NCI-H446 (cell line): ENCODE measurements at places on chromosomes 2 and 18.

- no peak for DNase-seq
These were observed 180.2 kb downstream of the TNS1 start for GRCh38 chr2:217822296-217823252.

GRCh38 chr2:210162466-210163124, 8.6 kb downstream of the KANSL1L start:
- DNase-seq, result no peak

GRCh38 chr2:216388046-216388884, 16.0 kb upstream of the MARCHF4 start:
- no peak for DNase-seq

- no peak for DNase-seq
These were observed 159.7 kb downstream of the DOCK10 start for GRCh38 chr2:224882291-224883171.

DNA sequence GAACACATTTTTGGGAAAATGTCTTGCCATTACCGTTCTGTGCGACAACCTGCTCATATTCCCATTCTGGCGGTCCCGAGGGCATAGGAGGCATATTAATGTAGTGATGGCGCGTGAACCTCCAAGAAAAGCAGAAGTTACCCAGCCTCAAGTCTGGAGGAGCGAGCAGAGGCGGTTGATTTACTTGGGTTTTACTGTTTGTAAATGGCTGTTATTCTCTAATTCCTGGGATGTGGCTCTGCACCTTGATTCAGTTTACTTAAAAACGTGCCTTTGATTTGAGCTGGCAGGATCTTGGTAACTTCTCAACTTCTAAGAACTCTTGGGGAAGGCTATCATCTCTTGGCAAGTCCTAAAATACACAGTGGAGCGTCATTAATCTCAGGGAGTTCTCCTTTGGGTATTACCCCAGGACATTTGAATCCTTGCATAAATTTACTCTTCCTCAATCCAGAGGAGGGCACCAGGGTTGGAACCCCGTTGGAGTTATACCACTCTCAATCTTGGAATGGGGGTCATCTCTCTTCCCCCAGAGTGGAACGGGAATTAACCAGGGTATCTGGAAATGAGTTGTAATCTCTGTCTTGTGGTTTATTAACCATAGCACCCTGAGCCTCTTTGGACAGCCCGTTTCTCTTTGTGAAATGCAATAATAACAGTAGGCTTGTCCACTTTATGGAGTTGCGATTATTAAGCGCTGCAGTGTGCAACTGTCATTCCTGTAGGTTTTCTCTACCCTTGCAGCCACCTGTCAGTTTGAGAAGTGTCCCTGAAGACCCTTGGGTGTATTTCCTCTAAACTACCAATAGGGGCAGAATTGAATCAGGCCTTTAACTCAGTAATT, 2.1 kb downstream of the HK2 start:
- DNase-seq, result peak; percentile 41

- peak; percentile 63 for DNase-seq
These were observed 61.3 kb downstream of the TMEM247 start for GRCh38 chr2:46540496-46541331.

DNA sequence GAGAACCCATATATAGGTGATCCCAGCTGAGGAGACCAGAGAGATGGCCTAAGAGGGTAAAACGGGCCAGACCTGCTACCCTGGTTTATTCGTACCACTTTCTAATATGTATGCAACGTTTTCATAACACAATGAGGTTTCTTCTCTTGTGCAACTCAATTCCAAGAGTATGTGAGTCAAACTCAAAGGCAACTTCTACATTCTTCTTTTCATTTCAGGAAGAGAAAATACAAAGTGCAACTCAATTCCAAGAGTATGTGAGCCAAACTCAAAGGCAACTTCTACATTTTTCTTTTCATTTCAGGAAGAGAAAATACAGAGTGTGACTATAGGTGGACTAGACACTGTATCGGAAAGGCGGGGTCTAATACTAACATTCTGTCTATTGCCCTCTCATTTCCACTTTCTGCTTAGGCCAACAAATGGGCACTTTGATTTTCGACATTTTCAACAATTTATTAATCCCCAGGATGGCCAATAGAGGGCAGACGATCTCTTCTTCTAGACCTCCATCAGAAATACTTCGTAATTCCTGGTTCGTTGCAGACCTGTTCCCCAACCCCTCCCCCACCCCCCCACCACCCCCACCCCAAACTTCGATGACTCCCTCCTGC, 3.7 kb upstream of the CRIM1 start:
- DNase-seq, result peak; percentile 63

DNA sequence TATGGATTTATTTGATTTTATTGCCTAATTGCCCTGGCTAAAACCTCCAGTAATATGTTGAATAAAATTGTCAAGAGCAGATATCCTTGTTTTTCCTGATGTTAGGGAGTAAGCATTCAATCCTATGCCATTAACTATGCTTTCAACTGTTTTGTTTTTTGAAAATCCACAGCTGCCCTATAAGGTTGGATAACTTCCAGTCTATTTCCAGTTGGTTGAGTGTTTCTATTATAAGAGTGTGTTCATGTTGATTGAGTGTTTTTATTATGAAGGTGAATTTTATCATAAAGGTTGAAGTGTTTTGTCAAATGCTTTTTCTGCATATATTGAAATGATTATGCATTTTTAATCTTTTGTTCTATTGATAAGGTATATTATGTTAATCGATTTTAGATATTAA, 149.9 kb upstream of the SCN7A start:
- DNase-seq, result no peak

DNA sequence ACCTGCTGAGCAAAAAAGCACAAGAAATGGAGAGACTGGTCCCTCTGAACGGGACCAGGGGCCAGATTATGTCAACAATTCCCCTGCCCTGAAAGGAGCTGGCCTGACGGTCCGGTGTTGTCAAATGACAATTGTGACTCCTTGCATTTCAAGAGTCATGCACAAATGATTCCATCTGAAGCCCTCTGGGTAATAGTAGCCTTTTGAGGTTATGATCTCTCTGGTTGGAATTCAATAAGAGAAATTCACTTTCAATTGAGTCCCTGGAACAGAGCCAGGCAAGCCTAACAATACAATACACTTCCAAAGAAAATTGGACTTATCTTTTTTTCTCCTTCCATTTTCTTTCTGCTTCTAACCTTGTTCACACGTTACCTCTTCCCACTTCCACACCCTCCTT, 116.9 kb downstream of the C1D start:
- no peak for DNase-seq

DNA sequence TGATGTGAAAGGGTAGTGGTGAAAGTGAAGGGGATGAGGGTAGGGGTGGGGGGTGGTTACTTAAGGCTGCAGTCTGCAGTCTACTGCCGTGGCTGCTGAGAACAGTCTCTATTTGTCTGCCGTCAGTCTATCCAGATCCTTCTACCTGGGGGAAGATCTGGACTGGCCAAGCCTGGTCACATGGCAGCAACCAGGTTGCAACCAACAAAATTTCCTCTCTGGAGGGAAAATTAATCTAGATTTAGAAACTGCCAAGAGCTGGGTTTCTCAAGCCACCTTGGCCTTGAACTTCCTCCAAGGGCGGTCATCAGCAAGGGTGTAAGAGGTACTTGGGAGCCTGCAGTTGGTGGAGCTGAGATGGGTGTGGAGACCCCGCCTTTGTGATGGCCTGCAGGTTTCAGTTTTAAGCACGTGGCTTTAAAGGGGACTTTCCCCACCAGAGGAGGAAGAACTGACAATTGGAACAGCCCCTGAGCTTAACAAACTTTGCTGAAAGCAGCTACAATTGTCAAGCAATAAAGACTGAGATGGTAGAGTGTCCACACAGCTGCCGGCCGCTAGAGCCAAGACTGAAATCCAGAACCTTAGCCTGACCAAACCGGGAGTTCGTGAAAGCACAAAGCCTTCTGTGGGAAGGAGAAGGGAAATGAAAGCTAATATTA, 31.4 kb upstream of the KCMF1 start:
- no peak for DNase-seq

DNA sequence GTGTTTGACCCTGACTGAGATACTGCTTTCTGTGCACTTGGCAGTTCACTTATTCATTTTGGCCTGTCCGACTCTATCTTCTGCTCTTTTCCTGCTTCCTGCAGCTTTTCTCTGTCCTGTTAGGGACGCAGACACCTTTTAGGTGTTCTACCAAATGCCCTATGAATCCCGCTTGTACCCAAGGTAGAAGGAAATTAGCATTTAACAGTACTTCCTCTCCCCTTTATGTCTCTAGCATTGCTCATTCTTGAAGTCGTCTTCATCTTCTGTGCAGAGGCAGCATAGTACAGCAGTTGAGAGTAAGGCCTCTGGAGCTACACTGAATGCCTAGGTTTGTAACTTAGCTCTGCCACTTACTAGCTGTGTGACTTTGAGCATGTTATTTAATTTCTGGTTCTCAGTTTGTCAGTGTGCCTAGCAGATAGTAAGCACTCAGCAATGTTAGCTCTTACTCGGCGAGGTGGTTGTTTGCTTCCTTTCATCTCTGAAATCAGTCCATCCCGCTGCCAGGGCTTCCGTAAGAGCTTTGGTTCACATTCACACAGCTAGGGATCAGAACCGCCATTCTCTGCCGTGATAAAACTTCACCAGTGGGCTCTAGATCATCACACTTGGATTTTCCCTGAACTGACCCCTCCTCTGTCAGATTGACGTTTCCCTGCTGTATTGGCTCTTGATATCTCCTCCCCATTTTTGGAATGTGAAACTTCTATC, 1.4 kb downstream of the CCT7 start:
- no peak for DNase-seq

- DNase-seq, result no peak
These were observed 147.0 kb upstream of the ID2 start for GRCh38 chr2:8534729-8535468.

GRCh38 chr18:59271606-59272220, 1.5 kb downstream of the RAX start:
- no peak for DNase-seq

DNA sequence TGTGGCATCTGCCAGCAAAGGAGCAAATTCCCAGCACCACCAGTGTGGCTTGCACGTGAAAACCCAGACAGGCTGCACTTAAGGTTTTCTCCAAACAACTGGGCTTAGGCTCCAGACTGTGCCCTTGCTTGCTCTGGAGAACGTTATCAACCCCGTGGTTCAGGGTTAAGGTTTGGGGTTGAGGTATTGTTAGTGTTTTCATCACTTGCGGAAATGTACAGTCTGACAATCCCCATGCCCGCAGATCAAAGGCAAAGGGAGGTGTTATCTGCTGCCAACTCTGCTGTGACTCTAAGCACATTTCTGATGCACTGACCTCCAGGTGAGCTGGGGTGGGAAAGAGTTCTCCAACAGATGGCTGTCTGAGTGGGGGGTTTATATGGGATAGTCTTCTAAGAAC, 253.5 kb upstream of the NT5C1B start:
- no peak for DNase-seq

GRCh38 chr2:21451403-21451802, 327.6 kb downstream of the TDRD15 start:
- DNase-seq, result no peak

- no peak for DNase-seq
These were observed 177.4 kb downstream of the FIGN start for GRCh38 chr2:163558251-163559021.

DNA sequence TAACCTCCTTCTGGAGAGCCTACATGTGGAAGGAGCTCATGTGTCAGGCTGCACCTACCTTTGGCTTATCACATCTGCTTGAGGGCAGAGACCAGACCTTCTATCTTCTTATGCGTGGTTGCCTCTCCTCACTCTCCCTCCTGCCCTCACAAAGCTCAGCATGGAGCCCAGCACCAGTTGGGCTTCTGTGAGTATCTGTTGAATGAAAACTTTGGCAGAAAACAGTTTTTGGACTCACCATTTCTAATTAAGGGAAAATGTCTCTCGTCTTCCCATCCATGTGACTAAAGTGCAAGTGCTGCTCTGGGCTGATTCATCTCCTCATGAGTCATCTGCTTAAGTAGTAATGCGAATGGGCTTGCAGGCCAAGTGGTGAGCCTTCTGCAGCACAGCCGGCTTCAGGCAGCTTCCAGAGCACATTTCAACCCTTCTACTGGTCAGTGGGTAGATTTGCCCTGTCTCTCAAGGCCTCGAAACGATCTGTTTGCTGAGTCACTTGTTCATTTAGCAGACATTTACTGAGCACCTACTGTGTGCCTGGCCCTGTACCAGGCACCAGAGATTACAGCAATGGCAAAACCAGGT, 102.6 kb downstream of the VSNL1 start:
- peak; percentile 53 for DNase-seq

GRCh38 chr2:139293992-139294548, 513.9 kb upstream of the NXPH2 start:
- DNase-seq, result no peak

- DNase-seq, result peak; percentile 10
These were observed 9.8 kb upstream of the MGAT5 start for GRCh38 chr2:134244086-134244485.
